ENCODE measurements at places on chromosomes 6 and 20. TPM values are rescaled to one million over a fixed set of nuclear protein-coding genes. Genes with fewer than 3 reads are reported as not detected.

- no peaks in the 10 kb centered on the region for H3K4me1 ChIP-seq
- H3K27me3 ChIP-seq: no peaks in the 10 kb centered on the region
- no peak overlapping the region for H3K4me3 ChIP-seq
- DNase-seq: no peak
- no peaks in the 10 kb centered on the region for H3K36me3 ChIP-seq
- H3K27ac ChIP-seq: no peak overlapping the region
Measured at GRCh38 chr20:20215976-20216727, 151.8 kb upstream of the INSM1 start.

- no peaks in the 10 kb centered on the region for H3K4me1 ChIP-seq
- DNase-seq: no peak
- no peak overlapping the region for H3K27ac ChIP-seq
- H3K4me3 ChIP-seq: no peak overlapping the region
- H3K36me3 ChIP-seq: no peaks in the 10 kb centered on the region
Measured at GRCh38 chr6:144314562-144314961, 29.4 kb downstream of the UTRN start.

- no peak overlapping the region for H3K4me3 ChIP-seq
- no peaks in the 10 kb centered on the region for H3K4me1 ChIP-seq
- no peak for DNase-seq
Measured at GRCh38 chr6:170438402-170438753, 114.7 kb downstream of the PSMB1 start.

XRN2 gene
- 83.2 TPM for polyA plus RNA-seq

RBPJL gene
- polyA plus RNA-seq: not detected

PACSIN1 gene
- 0.29 TPM for polyA plus RNA-seq

Measured in naive thymus-derived CD4-positive, alpha-beta T cell (primary cell).